ENCODE measurements at places on chromosomes 11 and 22.
A peak's percentile ranks its signal among the peaks of the same experiment; 100 is the strongest.

GRCh38 chr11:112320668-112321067 is 60.0 kb upstream of the PLET1 start:
- DNase-seq = peak; percentile 81

- DNase-seq = no peak
These were observed 25.0 kb downstream of the FCHSD2 start for GRCh38 chr11:73117071-73117470.

GRCh38 chr11:24738972-24739371 is 242.1 kb downstream of the LUZP2 start:
- DNase-seq = no peak

DNA sequence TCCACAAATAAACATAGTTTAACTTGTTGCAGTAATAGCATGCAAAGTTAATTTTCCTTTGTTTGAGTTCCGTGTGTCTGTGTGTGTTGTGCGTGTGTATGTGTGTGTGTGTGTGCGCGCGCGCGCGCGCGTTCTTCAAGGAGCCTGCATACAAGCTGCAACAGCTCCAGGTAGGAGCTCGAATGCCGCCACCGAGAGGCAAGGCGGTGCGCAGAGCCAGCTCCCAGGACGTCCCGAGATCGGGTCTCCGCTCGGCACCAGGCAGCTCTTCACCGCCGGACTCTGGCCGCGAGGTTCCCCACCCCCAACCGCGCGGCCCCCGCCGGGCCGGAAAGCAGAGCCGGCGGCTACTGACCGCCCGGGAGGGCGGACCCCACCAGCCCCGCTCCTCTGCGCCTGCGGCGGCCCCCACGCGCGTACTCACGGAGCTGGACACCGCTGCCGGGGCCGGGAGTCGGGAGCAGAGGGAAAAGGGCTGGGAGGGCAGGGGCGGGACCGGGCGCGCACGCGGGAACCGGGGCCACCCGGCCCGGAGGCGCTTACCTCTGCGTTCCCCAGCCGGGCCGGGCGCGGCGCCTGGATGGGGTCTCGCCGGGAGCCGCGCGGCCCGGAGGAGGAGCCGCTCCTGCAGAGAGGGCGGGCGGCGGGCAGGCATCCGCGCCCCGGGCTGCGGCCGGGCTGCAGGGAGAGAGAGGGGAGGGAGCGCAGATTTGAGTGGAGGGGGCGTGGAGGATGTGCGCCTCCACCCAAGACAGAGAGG is 40.4 kb upstream of the AKIP1 start:
- no peak for DNase-seq

GRCh38 chr11:83827940-83828554 is 541.9 kb upstream of the CCDC90B start:
- DNase-seq = no peak

GRCh38 chr22:45261407-45262088 is 20.9 kb upstream of the KIAA0930 start:
- DNase-seq = no peak

GRCh38 chr11:125124618-125124992 is 13.2 kb upstream of the TMEM218 start:
- no peak for DNase-seq

DNA sequence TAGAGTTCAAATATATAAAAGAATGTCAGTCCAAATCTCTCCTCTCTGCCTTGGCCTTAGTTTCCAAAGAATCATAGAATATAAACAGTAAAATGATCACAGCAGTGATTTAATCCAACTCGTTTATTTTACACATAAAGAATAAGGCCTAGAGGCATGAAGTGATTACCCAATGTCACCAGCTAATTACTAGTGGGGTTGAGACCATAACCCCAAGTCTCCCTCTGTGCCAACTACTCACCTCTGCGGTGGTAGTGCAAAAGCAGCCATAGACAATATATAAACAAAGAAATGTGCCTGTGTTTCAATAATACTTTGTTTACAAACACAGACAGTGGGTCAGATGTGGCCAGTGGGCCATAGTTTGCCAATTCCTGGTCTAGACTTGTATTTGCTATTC is 96.6 kb upstream of the FAT3 start:
- no peak for DNase-seq

DNA sequence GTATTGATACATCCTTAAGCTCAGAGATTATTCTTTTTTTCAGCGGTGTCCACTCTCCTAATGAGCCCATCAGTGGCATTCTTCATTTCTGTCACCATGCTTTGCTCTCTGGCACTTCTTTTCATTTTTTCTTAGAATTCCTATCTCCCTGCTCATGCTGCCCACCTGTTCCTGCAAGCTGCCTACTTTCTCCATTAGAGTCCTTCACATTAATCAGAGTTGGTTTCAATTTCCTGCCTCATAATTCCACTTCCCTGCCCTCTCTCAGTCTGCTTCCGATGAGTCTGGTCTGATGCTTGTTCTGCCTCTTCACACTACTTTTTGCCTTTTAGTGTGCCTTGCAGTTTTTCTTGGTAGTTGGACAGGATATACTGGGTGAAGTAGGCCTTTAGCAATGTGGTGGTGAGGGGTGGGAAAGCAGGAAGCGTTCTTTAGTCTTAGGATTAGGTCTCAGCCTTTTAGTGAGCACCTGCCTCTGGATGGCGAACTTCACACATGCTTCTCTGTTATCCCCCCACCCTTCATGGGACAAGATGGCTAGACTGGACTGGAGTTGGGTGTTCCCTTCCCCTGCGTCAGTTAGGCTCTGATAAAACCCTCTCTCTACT is 53.6 kb downstream of the CECR2 start:
- DNase-seq = no peak
